Hepatic stellate cell (primary cell): ENCODE measurements at places on chromosomes 5 and 9.

GRCh38 chr5:162407614-162408013 lies 340.0 kb downstream of the GABRG2 start:
- no peak for DNase-seq

GRCh38 chr5:99355881-99356280 lies 427.1 kb upstream of the CHD1 start:
- DNase-seq = no peak

GRCh38 chr5:43815497-43815896 lies 212.5 kb downstream of the NNT start:
- no peak for DNase-seq

- DNase-seq = no peak
Observed at GRCh38 chr9:91943478-91944470, 6.3 kb downstream of the ROR2 start.

GRCh38 chr9:132800038-132800648 lies 77.9 kb downstream of the AK8 start:
- DNase-seq = peak; percentile 59

GRCh38 chr9:18343784-18344183 lies 130.2 kb upstream of the ADAMTSL1 start:
- DNase-seq = no peak

- DNase-seq = no peak
Observed at GRCh38 chr5:179427676-179428056, 82.4 kb upstream of the ADAMTS2 start.

DNA sequence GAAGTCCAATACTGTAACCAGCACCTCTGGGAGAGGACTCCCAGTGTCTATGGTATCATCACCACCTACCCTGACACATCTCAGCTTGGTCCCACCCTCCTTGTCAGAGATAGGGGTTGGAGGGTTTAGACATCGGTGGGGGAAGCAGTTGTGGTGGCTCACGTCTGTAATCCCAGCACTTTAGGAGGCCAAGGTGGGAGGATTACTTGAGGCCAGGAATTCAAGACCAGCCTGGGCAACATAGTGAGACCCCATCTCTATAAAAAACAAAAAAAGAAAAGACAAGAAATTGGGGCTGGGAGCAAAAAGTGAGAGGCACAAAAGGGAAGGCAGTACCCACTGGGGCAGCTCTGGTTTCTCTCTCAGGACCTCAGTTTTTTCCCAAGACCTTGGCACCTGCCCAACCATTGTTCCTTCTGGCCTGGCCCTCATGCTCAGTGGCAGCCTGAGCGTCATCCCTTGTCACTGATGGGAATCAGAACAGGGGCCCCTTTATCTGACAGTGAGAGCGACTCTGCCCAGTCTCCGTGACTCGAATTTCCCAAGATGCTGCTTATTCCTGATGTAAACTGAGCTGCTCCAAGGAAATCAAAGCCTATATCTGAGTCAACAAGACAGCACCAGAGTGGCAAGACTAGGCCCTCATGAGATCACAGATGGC lies 80.5 kb upstream of the HSPA9 start:
- DNase-seq = no peak

DNA sequence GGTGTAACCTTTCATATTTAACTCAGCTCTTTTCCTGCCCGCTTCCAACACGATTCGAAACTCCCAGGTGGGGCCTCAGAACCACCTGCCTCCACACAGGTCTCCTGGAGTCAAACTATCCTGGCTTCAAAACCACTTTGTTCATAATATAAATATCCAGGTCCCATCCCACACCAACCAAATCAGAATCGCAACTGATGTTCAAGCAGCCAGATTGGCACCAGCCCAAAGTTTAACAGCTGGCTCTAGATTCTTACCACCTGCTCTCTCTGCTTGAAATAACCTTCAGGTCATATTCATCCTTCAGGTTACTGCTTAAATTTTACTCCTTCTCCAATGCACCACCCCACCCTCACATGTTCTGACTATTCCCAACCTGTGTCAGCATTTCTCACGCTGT lies 231.4 kb upstream of the TRPM3 start:
- no peak for DNase-seq

DNA sequence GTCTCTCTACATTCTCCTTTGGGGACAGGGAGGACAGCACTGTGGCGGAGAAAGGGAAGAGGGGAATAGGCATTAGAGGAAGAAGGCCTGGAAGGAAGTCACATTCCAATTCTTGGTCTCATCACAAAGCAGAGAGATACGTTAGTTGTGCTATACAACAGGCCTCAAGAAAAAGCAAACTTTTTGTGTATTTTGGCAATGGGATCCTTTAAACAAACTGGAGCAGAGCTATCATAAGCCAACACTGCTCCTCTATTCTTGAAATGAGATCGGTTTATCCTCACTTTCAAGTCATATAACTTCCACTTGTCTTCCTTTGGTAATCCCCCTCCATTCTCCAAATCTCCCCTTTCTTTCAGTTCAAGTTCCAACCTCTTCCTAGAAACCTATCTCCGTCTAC lies 6.5 kb downstream of the DENND1A start:
- no peak for DNase-seq
